Kidney (tissue), 22 donors: ENCODE measurements at places on chromosomes 2 and 18.
A peak's percentile ranks its signal among the peaks of the same experiment; 100 is the strongest.

GRCh38 chr18:56214706-56215105 lies 423.7 kb downstream of the TXNL1 start:
- DNase-seq, result no peak

DNA sequence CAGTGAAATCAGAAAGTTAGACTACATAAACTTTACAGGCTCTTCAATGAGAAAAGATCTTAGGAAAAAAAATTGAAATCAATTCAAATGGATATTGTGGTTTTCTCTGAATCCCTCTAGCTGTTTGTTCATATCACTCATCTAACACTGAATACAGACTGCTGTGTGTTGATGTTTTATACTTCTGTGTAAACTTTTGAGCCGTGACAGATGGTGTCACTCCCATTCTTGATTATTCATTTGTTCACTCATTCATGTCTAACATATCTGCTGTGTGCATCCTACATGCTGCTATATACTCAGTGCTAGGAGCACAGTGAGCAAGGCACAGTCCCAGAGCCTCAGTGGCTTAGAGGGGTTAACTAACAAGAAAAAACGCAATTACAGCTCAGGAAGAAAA lies 12.6 kb downstream of the KLHL23 start:
- DNase-seq, result no peak

DNA sequence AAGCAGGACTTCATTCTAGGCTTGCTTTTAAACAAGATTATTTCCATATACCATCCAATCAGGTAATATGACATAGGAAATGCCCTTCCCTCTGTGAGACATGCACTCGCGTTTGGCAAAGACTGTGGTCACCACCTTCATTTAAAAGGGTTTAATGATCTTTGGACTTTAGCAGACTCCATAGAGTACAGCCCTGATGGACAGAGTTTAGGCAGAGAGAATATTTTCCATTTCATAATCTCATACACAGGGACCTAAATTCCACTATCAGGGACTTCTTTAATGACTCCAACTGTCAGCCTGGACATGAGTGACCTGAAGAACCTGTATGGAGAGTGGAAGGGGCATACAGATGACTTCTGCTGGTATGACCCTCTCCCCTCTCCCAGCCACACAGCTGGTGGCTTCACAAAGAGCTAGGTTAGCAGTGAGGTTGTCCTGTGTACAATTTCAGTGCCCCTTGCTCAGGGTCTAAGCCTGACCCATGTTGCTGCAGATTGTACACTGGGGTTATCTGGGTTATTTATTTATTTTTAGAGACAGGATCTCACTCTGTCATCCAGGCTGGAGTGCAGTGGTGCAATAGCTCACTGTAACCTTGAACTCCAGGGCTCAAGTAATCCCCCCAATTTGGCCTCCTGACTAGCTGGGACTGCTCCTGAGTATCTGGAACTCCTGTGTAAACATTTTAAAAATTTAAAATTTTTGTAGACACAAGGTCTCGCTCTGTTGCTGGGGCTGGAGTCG lies 59.2 kb downstream of the PTPRM start:
- DNase-seq, result no peak

DNA sequence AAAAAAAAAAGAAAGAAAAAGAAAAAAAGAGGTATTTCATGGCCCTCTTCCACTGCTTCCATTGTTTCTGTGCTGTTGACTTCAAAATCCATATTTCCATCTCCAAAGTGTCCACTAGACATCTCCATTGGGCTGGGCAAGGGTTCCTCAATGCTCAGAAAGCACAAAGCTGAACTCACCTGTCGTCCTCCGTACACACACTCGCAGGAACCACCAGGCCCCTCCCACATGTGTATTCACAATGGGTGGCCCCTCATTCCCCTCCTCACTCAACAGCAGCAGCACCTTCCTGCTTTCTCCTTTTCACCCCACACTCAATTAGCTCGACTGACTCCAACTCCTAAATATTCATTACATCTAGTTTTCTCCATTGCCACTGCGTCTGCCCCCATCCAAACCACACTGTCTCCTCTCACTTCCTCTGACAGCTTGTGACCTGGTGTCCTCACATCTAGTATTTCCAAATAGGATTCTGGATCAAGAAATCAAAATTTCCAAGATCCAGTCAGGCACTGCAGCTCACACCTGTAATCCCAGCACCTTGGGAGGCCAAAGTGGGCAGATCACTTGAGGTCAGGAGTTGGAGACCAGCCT lies 25.2 kb downstream of the OSBPL1A start:
- DNase-seq, result no peak

GRCh38 chr2:210474776-210475175 lies 1.8 kb downstream of the LANCL1 start:
- DNase-seq, result no peak

DNA sequence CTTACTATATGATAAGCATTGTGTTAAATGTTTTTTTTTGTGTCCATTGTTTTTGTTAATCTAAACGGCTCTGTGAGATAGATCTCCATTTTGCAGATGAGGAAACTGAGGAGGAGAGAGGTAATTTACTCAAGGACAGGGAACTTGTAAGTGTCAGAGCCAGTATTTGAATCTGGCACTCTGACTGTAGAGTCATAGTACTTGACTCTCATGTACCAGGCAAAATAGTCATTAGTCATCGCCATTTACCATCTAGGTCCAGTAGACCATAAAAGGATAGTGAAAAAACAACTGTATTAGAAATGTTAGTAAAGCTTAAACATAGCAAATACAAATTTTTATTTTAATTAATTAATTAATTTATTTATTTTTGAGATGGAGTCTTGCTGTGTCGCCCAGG lies 4.8 kb downstream of the PSMD14 start:
- DNase-seq, result no peak

GRCh38 chr2:9791711-9792110 lies 51.6 kb upstream of the TAF1B start:
- DNase-seq, result no peak

DNA sequence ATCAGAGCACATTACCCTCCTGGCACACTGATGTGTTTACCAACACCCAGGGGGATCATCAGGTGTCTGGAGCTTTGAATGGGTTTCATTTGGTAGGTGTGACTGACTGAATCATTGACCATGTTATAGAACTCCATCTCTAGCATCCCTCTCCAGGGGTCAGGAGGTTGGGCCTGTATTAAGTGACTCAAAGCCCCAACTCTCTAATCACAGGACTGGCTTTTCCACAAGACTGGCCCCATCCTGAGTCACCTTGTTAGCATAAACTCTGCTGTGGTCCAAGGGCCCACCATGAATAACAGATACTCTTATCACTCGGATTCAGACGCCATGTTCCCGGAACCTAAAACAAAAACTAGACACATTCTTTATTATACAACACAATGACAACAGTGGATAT lies 125.9 kb upstream of the NDUFV2 start:
- no peak for DNase-seq

GRCh38 chr2:158579928-158580327 lies 123.2 kb downstream of the PKP4 start:
- DNase-seq, result no peak

GRCh38 chr2:131035826-131036231 lies 57.4 kb downstream of the FAM168B start:
- no peak for DNase-seq

- no peak for DNase-seq
These were observed 39.1 kb upstream of the IGFBP2 start for GRCh38 chr2:216594081-216594480.

- DNase-seq, result no peak
These were observed 57.4 kb downstream of the ADI1 start for GRCh38 chr2:3461801-3462492.

DNA sequence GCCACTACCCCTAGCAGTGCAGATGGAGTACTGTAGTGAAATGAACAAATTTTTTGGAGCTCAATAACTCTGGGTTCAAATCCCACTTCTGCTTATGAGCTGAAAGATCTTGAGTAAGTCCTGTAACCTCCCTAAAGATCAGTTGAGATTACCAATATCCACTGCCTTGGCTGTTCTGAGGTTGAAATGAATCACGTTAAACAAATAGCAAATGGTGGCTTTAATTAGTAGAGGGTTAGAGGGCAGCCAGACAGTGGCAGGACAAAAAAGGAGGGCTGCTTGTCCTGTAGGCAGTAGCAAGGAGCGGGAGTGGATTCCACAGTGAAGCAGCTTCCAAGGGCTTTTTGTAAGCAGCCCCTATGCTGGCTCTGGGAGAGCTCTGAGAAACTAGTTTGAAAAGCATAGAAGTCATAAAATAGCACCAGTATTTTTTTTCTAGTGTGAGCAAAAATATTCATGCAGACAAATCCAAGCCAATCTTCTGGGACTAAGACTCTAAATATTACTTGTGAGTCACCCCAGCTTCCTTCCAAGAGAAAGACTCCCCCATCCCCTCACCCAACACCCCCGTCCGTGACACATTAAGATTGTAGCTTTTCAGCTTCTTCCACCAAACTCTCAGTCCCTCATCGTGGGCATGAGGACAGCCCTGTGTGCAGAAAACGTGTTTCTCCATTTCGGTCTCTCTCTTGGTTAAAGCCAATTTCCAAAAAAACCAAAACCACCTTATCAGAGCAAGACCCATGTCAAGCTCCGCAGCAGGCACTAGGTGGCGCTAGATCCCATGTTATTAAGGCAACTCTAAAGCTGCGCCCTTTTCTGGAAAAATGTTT lies 123.5 kb upstream of the LGALSL start:
- peak; percentile 94 for DNase-seq

DNA sequence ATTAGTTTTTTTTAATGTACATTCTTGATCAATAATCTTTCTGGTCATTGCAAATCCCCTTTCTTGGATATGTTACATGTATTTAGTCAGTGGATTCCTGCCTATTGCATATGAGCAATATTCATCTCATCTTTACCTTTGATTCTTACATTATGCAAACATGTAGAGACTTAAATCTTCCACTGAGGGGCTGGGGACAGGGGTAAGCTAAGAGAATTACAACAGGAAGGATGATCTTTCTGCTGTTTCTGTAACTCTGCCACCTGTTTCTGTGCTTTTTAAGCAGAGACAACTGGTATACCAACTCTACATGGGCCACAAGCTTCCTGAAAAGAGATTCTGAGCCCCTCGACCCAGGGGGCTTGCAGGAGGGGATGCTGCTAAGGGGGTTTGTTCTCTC lies 68.6 kb downstream of the RND3 start:
- DNase-seq, result no peak

GRCh38 chr2:37838541-37839167 lies 86.4 kb upstream of the RMDN2 start:
- no peak for DNase-seq

- DNase-seq, result no peak
These were observed at the start of gene CRACDL for GRCh38 chr2:98935777-98936352. Gene CRACDL, minus strand, starts transcription at chr2:98936225. Its CDS starts 89,425 bp downstream, at chr2:98846800.

DNA sequence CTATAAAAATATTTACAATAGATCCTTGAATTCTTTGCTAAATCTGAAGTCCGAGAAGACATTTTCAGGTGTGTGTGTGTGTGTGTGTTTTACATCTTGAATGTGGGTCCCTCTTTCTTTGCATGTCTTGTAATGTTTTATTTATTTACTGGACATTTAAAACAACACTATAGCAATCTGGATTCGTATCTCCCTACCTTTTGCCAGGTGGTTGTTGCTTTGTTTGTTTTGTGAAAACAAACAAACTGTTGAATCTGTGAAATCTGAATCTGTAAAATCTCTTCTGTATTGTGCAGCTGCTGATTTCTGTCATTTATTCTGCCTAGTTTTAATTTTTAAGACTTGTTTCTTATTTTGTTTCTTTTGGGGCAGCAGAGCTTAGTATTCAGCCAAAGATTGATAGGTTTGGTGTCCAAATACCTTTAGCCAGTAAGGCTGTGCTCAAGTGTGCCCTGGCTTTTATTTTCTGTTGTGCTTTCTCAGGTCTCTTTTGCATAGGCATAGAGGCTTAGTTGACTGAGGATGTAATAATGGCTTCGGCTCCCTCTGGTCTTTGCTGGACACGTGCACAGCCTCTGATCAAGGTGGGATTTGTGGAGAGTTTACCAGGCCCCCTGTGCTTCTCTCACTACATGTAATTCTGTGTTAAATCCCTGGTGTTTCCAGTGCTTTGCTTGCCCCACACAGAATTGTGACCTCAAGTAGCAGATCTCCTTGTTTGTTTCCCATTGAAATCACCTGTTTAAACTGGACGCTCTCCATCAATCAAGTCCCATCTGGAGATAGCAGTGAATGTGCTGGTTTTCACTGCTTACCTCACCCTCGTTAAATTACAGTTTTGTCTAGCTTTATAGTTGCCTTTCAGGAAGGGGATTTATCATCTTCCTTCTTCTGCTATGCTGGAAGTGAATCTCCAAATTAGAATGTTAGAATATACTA lies 71.1 kb downstream of the BIRC6 start:
- DNase-seq, result no peak

DNA sequence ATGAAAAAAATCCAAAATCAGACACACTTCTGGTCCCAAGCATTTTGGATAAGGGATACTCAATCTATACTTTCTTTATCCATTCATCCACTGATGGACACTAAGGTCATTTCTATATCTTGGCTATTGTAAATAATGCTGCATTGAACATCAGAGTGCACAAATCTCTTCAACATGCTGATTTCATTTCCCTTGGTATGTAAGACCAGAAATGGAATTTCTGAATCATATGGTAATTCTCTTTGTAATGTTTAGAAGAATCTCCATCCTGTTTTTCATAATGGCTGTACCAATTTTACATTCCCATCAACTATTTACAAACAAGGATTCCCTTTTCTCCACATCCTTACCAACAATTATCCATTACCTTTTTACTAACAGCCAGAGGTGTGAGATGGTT lies 33.7 kb upstream of the MCM6 start:
- no peak for DNase-seq

DNA sequence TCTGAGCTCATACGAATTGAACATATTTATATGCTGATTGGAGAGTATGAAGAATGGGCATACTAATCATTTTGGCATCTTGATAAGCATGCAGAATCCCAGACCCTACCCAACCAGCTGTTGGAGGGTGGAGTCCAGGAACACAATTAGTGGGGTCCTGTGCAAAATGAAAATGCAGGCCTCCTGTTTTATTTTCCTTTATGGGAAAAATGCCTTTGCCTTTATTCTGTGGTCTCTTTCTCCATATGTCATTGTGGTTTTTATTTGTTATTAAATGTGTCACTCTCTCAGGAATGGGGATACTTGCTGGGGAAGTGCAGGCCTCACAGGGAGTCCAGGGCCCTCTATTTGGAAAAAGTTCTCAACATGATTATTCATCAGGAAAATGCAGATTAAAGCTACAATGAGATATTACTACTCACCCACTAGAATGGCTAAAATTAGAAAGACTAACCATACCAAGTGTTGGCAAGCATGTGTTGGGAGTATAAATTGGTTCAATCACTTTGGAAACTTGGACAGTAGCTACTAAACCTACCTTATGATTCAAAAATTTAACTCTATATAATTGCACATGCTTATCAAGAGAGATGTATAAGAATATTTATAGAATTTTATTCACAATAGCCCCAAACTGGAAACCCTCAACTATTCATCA lies 223.1 kb upstream of the FBXO11 start:
- DNase-seq, result no peak

- DNase-seq, result no peak
These were observed 2.4 kb upstream of the MSGN1 start for GRCh38 chr2:17813742-17814473.

- peak; percentile 25 for DNase-seq
These were observed 88.1 kb downstream of the ITSN2 start for GRCh38 chr2:24272161-24272802.

- DNase-seq, result no peak
These were observed 18.7 kb downstream of the EDAR start for GRCh38 chr2:108970369-108970768.
